ENCODE measurements at places on chromosomes 6 and 20.

DNA sequence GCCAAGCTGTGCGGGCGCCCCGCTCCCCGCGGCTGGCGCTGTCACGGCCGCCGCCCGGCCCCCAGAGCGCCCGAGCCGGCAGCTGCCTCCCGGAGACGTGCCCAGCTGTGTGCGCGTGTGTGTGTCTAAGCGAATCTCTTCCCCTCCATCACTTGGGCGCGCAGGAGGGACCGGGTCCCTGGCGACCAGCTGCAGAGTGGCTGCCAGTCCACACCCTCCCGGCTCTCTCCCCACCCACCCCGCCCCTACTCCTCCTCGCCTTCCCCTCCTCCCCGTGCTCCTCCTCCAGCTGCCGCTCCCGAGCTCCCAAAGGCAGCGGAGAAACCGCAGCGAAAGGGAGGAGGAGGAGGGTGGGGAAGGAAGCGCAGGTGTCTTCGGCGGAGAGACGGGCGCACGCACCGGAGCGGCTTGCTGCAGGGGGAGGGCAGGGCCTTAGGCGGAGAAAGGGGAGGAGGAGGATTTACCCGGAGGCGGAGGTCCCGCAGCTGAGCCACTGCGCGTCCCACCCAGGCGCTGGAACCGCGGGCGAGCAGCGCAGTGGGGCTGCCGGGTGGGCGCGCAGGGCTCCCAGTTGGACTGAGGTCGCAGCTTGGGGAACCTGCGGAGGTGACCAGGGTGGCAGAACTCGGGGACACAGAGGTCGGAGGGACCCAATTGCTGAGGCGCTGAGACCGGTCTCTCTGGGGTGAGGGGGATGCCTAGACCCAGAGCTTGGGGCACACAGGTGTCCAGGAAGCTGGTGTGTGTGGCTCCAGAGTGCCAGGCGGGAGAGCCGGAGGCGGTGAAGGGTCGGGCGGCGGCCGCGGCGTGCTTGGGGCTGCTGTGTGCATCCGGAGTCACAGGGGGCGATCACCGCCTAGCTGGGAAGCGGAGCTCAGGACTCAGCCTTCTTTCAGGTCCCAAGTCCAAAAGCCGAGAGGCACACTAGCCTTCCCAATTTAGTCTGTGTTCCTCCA lies at the start of gene HS3ST5:
Gene HS3ST5, minus strand, starts transcription at position 198 of the 956 bp plus-strand sequence. CDS start 280,178 bp downstream, outside the sequence.
- no peak for DNase-seq

DNA sequence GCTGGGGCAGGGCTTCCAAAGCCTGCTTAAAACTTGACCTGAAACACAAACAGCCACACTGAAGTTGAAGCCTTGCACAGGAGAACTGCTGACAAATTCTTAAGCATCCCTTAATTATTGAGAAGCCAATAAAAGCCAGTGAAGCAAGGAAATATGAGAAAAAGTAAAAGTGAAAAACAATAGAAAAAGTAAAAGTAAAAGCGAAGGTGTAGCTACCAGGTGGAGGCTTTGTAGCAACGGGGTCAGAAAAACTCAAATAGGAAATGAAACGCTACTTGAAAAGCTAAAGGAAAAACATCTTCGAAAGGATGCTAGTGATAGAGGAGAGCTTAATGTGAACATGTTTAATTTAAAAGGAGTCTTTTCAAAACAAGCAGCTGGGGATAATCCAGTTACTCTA lies 97.4 kb downstream of the IRF4 start:
- DNase-seq, result no peak

- no peak for DNase-seq
These were observed 117.8 kb upstream of the FOXO3 start for GRCh38 chr6:108442770-108443520.

- DNase-seq, result peak; percentile 88
These were observed 90.7 kb upstream of the CCDC28A start for GRCh38 chr6:138682704-138683527.

DNA sequence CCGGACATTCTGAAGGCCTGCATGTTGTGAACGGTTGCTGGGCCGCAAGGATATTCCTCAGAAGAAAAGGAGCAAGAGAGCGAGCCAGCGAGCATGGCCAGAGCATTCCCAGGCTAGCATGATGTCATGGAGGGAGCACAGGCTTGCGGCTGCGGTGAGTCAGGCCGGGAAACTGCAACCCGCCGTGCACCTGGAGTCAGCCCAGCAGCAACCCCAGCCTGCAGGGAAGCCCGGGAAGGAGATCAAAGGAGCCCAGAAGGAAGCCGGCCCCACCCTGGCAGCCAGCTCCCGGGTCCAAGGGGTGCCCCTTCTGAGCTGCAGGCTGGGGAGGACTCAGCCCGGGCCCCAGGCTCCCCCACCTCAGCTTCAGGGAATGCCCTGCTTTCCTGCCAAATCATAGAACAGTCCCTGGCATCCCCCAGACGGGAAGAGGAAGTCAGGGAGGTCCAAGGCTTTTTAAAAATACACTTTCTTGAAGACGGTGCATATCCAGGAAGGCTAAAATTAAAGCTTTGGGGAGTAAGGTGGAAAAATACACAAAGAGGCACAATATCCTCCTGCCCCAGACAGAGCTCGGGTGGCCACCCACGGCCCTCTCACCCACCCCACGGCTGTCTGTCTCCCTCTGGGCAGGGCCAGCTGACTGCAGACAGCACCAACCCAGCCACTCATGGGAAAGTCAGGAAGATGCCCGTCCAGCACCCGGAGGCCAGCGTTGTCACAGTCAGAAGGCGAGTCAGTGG lies 53.7 kb downstream of the BMP7 start:
- DNase-seq, result peak; percentile 84

DNA sequence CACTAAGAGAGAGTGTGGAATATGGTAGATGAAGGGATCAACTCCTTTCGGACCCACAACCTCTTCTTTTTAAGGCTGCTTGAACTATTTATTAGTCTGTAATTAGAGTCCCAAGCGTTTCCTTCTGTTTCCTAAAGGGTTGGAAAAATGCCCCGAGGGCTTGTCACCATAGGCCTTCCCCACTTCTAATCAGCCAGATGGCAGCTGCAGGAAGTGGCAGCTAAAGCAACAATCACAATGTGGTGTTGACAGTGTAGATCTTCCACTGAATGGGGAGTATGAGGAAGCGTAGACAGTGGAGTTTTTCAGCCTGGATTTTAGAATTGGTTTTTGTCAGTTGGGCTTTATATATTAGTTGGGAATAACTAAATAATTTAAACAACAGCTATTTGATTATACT lies 40.6 kb downstream of the SLC35D3 start:
- peak; percentile 25 for DNase-seq

Measured in PC-9 (cell line).